ENCODE measurements at places on chromosomes 2 and 18. TPM values are rescaled to one million over a fixed set of nuclear protein-coding genes. Genes with fewer than 3 reads are reported as not detected.

SPDYA gene
- 1.2 TPM for total RNA-seq

- no peaks in the 10 kb centered on the region for H3K4me1 ChIP-seq
- H3K4me3 ChIP-seq, result no peak overlapping the region
- H3K27me3 ChIP-seq, result no peaks in the 10 kb centered on the region
- H3K36me3 ChIP-seq, result no peaks in the 10 kb centered on the region
These were observed 30.2 kb upstream of the RAB11FIP5 start for GRCh38 chr2:73142937-73143336.

MYCN gene
- 1.2 TPM for total RNA-seq

DNA sequence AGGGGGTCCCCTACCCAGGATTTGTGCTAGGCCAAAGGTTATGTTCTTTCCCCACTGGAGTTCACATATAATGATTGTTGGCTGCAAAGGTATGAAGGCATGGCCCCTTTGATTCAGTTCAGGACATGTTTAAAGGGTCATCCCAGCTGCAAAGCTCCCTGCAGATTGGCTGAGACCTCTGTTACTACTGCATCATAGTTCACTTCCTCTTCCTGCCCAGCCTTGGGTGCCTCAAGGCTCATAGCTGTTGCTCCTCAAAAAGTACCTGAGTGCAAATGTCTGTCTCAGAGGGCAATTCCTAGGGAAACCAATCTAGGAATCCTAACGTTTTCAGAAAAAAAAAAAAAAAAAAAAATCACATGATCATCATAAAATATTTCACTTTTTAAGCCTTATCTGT is 125.1 kb downstream of the ATL2 start:
- H3K36me3 ChIP-seq, result no peaks in the 10 kb centered on the region
- H3K27ac ChIP-seq, result no peak overlapping the region
- H3K27me3 ChIP-seq, result no peaks in the 10 kb centered on the region
- no peaks in the 10 kb centered on the region for H3K4me1 ChIP-seq
- peak; percentile 45 for DNase-seq

MDH1B gene
- total RNA-seq, result 0.42 TPM

- peaks cover 7% of the 10 kb centered on the region for H3K4me1 ChIP-seq
- H3K27ac ChIP-seq, result no peak overlapping the region
- H3K27me3 ChIP-seq, result peaks cover 4% of the 10 kb centered on the region
These were observed 79.4 kb downstream of the SLC4A3 start for GRCh38 chr2:219706823-219707281.

DNA sequence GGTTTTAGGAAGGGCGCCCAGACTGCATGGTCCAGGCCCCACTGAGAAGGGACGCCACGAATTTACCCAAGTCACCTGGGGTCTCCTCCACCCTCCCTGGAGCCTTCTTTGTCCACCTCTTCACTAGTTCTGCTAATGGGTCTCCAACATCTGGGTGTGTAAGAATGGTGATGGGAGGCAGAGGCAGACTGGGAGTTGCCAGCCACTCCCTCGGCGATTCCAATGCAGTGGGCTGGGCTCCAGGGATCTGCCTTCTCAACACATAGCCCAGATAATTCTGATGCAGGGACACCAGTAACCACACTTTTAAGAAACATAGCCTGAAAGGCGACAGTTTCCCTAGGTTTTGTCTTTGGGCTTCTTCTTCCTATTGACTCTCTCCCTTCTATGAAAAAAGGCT is 39.1 kb downstream of the MRPL44 start:
- DNase-seq, result no peak
- H3K4me1 ChIP-seq, result peaks cover 8% of the 10 kb centered on the region
- no peaks in the 10 kb centered on the region for H3K27me3 ChIP-seq
- H3K36me3 ChIP-seq, result no peaks in the 10 kb centered on the region
- H3K27ac ChIP-seq, result no peak overlapping the region

DNA sequence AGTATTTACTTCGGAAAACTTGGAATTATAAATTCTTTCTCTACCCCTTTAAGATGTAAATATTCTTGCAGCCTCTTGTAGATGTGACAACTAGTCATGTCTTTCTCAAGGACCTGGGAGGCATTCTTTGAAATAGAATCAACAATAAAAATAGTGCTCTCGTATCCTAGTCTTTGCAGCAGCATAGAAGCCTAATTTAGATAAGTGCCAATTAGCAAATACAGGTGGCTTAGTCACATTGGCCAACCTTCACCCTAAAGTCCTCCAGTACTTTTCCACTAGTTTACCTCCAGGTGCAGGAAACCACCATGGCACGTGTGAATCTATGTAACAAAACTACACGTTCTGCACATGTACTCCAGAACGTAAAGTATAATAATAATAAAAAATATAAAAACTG is 3.5 kb upstream of the ZSWIM2 start:
- H3K4me1 ChIP-seq, result peaks cover 8% of the 10 kb centered on the region
- no peaks in the 10 kb centered on the region for H3K36me3 ChIP-seq
- no peak overlapping the region for H3K27ac ChIP-seq
- DNase-seq, result no peak

LIMS3 gene
- total RNA-seq, result 1.9 TPM

GRCh38 chr2:116952254-116952653 is 862.2 kb upstream of the DDX18 start:
- no peak overlapping the region for H3K4me3 ChIP-seq
- no peak overlapping the region for H3K27ac ChIP-seq
- no peaks in the 10 kb centered on the region for H3K27me3 ChIP-seq
- no peaks in the 10 kb centered on the region for H3K4me1 ChIP-seq
- H3K36me3 ChIP-seq, result no peaks in the 10 kb centered on the region

AKAIN1 gene
- total RNA-seq, result not detected

GRCh38 chr2:145304501-145304900 is 784.6 kb upstream of the ZEB2 start:
- no peaks in the 10 kb centered on the region for H3K27me3 ChIP-seq
- no peak for DNase-seq
- no peak overlapping the region for H3K27ac ChIP-seq
- H3K4me1 ChIP-seq, result no peaks in the 10 kb centered on the region

DNA sequence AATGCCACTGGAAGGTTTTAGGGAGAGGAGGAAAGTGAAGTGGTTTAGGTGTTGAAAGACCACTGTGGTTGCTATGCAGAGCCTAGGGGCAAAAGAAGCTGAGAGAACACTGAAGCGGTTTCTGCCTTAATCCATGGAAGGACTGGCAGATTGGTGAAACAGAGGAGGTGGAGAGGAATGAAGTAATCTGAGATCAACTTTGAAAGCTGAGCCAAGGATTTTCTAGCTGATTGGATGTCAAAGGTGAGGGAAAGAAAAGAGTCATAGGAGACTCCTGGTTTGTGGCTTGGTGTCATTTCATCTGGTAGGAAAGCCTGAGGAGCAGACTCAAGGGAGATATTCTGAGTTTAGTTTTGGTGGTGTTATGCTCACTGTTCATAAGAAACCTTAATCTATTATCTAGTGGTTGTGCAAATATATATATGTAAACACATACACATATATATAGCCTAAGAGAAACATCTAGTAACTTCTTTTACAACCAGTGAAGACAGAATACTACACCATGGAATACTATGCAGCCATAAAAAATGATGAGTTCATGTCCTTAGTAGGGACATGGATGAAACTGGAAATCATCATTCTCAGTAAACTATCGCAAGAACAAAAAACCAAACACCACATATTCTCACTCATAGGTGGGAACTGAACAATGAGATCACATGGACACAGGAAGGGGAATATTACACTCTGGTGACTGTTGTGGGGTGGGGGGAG is 134.1 kb upstream of the CREB1 start:
- no peak overlapping the region for H3K4me3 ChIP-seq
- DNase-seq, result no peak
- no peak overlapping the region for H3K27ac ChIP-seq
- no peaks in the 10 kb centered on the region for H3K36me3 ChIP-seq

DNA sequence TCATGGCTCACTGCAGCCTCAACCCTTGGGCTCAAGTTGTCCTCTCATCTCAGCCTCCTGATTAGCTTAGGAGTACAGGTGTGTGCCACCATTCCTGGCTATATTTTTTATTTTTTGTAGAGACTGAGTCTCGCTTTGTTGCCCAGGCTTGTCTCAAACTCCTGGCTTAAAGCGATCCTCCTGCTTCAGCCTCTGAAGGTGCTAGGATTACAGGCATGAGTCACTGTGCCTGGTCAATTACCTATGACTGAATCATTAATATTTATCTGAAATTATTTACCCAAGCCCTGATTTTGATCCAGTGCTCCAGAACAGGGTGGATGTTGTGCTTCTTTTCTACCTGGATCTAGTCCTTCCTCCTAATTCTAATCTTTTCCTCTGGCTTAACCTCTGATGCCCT is 87.8 kb downstream of the MAP2 start:
- no peaks in the 10 kb centered on the region for H3K4me1 ChIP-seq
- no peaks in the 10 kb centered on the region for H3K27me3 ChIP-seq
- no peak for DNase-seq
- no peaks in the 10 kb centered on the region for H3K36me3 ChIP-seq
- no peak overlapping the region for H3K27ac ChIP-seq

FAHD2B gene
- 14.6 TPM for total RNA-seq

DNA sequence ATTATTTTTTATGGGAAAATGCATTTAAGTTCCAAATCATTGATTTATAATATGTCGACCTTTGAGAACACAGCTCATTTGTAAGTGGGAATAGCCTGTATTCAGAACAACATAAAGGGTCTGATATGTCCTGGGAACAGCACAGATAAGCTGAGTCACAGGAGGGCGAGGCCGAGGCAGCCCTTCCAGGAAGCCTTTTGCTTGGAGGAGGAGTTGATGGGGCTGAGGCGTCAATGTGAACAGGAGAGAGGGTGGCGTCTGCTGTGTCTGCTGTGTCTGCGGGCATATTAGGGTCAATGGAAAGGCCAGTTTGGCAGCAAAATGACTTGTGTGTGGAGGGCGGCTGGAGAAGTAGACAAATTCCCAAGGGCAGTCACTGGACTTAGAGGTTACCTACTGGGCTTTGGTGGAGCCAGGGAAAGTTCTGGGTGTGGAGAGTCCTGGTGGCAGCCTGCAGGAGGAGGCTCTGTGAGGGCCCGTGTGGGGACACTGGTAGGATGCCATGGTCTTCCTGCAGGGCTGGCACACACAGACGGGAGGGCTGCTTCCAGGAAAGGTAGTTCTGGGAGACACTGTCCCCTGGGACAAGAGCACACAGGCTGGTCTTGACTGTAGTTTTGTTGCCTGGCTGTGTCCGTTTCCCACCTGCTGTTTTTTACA is 128.1 kb downstream of the GLI2 start:
- no peaks in the 10 kb centered on the region for H3K27me3 ChIP-seq
- H3K27ac ChIP-seq, result no peak overlapping the region
- no peak for DNase-seq
- peaks cover 12% of the 10 kb centered on the region for H3K4me1 ChIP-seq

DNA sequence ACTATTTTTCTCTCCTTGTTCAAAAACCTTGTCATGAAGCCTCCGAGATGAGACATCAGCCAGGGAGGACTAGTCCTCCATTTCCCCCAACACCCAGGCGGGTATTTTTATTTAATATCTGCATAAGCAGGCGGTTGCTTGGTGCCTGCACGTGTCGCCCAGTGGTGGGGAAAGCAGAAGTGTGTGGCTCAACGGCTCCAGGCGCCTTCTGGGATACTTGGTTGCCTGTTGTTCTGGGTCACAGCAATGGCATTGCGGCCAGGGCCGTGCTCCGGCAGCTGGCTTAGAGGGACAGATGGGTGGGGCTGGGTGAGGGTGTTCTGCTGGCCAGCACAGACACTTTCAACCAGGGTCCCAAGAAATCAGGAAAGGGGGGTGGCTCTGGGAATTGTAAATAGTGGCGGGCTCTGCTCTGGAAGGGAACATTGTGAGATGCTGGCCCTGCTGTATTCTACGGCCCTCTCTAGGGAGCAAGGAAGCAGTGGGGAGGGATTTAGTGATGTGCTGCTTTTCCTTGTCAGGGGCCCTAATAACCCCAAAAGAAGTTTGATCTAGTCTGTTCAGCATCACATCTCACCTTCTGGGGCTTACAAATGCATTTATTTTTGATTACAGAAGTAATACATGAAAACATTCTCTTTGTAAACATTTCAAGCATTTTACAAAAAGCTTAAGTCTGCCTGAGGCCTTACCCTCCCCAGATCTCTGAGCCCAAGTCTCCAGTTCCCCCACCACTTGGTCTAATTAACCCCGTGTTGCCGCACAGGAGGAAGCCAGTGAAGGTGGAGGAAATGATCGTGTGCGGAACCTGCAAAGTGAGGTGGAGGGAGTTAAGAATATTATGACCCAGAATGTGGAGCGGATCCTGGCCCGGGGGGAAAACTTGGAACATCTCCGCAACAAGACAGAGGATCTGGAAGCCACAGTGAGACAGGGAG is 1.1 kb downstream of the VAMP8 start:
- H3K4me1 ChIP-seq, result peaks cover 42% of the 10 kb centered on the region
- peak overlapping the region; percentile 34 for H3K4me3 ChIP-seq
- peak overlapping the region; percentile 68 for H3K27ac ChIP-seq
- no peak for DNase-seq
- H3K27me3 ChIP-seq, result no peaks in the 10 kb centered on the region

GRCh38 chr18:55433648-55434047 is 154.3 kb downstream of the TCF4 start:
- no peak overlapping the region for H3K27ac ChIP-seq
- no peak for DNase-seq
- H3K4me1 ChIP-seq, result peaks cover 8% of the 10 kb centered on the region

- H3K36me3 ChIP-seq, result no peaks in the 10 kb centered on the region
- H3K27me3 ChIP-seq, result no peaks in the 10 kb centered on the region
- peaks cover 9% of the 10 kb centered on the region for H3K4me1 ChIP-seq
- no peak overlapping the region for H3K27ac ChIP-seq
- no peak for DNase-seq
These were observed 84.0 kb downstream of the RND3 start for GRCh38 chr2:150403457-150403856.

PROM2 gene
- total RNA-seq, result 3.2 TPM

DNA sequence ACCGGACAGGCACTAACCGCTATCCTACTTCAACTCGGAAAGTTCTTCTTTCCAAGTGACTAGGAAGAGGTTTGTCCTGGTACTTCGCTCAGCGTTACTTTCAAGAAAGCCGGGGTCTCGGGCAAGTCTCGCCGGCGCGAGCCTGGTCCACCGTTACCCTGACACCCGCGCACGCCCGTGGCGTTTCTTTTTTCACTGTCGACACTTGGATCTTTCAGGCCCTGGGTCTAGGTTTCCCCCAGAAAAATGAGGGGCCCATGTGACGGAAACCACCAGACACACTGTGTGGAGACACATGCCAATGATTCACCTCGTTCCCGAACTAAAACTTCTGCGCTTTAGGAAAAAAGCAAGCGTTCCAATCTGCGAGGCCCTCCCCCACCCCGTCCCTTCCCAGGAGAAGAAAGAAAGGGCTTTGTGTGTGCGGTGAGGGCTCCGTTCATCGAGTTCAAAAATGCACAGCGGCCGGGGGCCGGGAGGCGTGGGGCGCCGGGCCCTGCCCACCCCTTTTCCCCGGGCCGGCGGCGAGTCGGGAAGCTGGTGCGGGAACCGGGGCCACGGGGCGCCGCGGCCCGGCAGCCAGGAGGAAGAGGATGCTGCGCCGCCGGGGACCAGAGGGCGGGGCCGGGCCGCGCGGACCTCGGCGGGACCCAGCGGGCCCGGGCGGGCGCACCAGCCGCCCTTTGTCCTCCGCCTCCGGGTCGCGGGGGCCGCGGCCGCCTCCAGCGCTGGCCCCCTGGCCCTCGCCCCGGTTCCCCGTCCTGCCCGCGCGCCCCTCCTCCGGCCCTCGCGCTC is 2.6 kb downstream of the ZNF521 start:
- no peak for DNase-seq
- H3K36me3 ChIP-seq, result no peaks in the 10 kb centered on the region
- H3K4me3 ChIP-seq, result peak overlapping the region; percentile 69
- H3K27me3 ChIP-seq, result peaks cover 23% of the 10 kb centered on the region
- H3K27ac ChIP-seq, result peak overlapping the region; percentile 84
- H3K4me1 ChIP-seq, result peaks cover 28% of the 10 kb centered on the region

GRCh38 chr18:69267895-69268294 is 132.8 kb upstream of the DOK6 start:
- H3K4me1 ChIP-seq, result no peaks in the 10 kb centered on the region
- no peak overlapping the region for H3K27ac ChIP-seq
- no peaks in the 10 kb centered on the region for H3K36me3 ChIP-seq

Data from esophagus muscularis mucosa (tissue), 4 donors.